ENCODE measurements at places on chromosomes 1 and 21.

- no peak for DNase-seq
Observed at GRCh38 chr1:25544819-25545218, 1.4 kb downstream of the LDLRAP1 start.

DNA sequence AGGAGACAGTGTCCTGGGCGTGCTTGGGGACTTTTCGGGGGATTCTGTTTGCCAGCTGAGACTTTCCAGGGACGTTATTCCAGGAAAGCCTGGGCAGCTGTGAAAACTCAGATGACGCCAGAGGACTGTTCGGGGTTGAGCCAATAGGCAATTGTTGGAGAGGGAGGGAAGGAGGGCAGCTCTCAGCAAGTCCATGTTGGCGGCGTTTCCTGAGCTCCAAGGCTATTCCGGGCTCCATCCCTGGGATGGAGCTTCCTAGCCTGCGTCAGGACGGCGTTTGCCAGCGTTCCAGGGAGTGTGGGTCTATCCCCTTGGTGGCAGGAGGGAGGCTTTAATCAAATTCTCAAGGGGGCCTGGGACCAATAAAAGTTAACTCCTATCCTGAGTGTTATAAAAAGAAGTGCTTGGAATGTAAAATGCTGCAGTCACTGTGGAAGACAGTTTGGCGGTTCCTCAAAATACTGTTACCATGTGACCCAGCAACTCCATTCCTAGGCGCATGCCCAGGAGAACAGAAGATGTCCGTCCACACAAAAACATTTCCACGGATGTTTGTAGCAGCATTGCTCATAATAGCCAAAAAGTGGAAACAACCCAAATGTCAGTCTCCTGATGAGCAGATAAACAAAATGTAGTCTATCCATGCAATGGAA is 15.2 kb downstream of the SLC27A3 start:
- no peak for DNase-seq

DNA sequence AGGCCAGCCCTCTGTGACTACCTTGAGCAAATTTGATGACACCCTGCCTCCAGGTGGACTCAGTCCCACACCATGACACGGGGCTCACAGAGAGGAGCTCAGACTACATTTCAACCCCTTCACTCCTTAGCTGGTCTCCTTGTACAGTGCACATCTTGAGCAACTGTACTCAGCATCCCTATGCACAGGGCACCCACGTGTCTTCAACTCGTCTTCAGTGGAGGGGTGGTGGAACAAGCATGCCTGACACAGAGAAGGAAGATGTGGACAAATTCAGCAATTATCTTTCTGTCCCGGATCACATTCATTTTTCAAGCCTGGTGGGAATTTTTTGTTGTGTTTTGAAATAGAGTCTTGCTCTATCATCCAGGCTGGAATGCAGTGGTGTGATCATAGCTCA is 213.7 kb downstream of the KAZN start:
- DNase-seq, result no peak

DNA sequence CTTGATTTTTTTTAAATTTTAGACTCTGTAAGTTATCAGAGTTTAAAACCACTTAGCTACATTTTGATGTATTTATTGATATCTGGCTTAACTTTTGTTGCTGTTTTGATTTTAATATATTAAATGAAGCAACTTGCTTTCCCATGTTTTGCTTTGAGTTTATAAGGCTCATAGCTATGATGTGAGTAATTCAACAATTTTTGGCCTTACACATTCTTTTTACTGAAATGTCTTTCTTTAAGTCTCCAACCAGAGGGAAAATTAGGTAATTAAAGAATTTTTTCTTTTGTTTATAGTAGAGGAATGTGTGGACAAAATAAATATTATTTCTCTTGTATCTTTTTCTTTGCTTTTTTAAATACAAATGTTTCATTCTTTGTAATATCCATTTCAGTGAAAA is 258.3 kb upstream of the ADAMTS5 start:
- DNase-seq, result no peak

DNA sequence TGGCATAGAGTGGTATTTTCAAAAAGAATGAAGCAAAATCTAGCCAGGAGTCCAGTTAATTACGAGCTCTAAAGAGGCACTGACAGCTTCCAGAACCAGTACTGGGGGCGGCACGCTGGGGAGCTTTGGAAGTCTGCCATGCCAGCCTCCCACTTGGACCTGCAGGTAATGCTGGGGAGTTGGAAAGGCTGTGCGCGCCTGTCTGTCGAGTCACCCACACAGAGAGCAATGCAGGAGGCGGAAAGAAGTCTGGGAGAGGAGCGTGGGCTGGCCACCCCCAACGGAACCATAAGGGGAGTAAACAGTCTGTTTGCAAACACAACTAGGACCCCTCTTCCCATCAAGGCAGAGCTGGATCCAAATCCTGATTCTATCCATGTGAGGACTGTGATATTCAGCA is 84.5 kb downstream of the BEND5 start:
- no peak for DNase-seq

- no peak for DNase-seq
Observed at GRCh38 chr1:1038694-1039093, 18.8 kb downstream of the AGRN start.

DNA sequence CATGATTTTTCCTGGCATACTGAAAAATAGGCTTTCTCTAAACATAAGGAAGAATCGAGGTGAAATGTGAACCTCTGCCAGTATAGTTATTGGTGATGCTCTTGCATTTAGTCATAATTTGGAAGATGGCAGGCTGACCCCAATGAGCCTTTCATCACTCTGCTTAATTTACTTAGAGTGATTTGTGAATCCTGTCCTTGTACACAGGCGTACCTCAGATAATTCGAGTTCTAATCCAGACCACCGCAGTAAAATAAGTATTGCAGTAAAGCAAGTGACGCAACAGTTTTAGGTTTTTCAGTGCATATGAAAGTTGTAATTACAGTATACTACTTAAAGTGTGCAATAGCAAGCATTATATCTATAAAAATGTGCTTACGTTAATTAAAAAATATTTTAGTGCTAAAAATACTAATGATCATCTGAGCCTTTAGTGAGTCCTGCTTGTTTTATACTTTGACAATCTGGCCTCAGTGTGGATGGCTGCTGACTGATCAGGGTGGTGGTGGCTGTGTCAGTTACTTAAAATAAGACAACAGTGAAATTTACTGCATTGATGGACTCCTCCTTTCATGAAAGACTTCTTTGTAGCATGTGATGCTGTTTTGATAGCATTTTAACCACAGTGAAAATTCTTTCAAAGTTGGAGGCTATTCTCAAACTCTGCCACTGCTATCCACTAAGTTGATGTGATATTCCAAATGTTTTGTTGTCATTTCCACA is 1.7 kb downstream of the PKNOX1 start:
- no peak for DNase-seq

DNA sequence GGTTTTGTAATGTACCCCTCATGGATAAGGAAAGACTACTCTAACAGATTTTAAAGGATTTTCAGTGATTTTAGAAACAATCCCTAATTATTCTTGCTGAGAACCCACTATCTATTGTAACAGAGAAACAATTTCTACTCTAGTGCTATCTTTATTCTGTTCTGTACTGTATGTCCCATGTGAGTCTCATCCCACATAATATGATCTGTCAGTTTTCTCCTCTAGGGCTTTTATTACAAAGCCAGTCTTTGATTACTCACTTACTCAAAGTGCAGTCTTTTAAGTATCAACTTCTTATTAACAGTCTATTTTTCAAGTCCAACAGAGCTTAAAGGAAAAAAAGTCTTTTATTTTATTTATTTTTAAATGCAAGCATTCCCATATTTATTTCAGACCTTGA is 54.8 kb downstream of the CTH start:
- no peak for DNase-seq

GRCh38 chr1:7896994-7897393 is 43.6 kb downstream of the TNFRSF9 start:
- no peak for DNase-seq

GRCh38 chr1:240803151-240803550 is 191.2 kb upstream of the GREM2 start:
- DNase-seq, result no peak

DNA sequence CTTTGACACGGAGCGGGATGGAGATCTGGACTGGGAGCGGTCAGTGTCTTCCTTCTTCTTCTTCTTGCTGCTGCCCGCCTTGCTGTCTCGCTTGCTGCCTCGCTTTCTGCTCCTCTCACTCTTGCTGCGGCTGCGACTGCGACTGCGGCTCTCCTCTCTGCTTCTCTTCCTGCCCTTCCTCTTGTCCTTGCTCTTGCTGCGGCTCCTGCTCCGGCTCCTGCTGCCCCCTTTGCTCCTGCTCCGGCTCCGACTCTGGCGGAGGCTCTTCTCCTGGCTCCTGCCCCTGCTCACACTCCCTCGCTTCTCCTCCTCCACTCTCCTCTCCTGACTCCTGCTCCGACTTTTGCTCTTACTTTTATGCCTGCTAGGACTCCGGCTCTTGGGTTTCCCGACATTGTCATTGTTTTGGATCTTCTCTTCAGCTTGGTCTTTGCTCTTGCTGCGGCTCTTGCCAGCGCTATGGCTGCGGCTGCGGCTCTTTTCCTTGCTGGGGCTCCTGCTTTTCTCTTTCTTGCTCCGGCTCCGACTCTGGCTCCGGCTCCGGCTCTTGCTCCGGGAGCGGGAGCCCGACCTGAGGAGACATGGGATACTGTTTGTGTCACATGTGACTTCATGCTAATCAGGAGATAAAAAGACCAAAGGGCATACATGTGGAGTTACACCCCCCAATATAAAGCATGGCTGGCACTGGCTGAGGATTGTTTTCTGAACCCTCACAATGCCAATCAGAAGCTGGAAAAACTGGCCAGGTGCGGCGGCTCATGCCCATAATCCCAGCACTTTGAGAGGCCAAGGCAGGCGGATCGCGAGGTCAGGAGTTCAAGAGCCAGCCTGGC is 25.2 kb upstream of the TMEM200B start:
- no peak for DNase-seq

- no peak for DNase-seq
Observed at GRCh38 chr1:76470166-76470565, 395.6 kb downstream of the ST6GALNAC3 start.

- no peak for DNase-seq
Observed at GRCh38 chr1:226579781-226580323, 31.3 kb downstream of the STUM start.

- no peak for DNase-seq
Observed at GRCh38 chr1:219703368-219703639, 90.4 kb upstream of the ZC3H11B start.

DNA sequence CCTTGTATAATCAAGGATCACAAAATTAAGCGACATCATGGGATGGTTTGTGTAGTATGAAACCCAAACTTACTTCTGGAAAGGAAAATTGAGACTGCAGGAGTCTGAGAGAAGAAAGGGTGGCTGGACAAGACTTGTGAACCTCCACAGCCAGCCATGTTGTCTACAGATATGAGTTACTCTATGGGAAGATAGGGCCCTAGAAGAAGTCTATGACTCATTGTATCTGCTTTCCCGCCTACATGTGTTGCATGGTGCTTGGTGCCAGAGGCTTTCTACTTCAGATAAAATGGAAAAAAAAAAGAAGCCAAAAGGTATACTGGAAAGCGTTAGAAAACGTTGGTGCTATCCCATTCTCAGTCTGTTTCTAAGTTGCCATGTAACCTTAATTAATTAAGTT is 18.7 kb upstream of the OR6N2 start:
- DNase-seq, result no peak

DNA sequence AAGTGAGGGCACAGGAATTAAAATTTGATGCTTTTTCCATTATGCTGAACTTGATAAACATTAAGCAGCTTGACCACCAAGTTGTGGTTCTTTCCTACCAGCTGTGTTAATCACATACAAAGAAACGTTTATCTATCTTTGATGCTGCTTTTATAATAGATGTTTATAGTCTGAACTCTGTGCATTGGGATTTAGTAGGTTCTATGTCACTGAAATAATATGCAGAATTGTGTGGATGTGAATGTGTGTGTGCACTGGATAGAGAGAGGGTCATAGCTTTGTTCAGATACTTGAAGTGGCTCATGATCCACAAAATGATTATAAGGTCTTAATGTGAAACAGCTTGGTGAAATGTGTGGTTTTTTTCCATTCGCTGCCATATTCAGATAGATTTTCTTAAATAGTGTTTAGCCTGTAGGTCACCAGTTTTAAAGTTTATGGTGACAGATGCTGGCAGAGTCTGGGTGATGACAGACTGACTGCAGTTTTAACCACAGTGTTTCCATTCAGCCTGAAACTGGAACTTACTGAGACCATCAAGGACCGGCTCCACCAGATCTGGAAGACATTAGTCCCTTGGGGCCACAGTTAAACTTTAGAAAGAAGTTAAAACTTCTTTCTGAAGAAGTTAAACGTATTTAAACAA is 10.2 kb downstream of the DDI2 start:
- no peak for DNase-seq

- no peak for DNase-seq
Observed at GRCh38 chr1:234972411-234973191, 156.0 kb downstream of the TOMM20 start.

GRCh38 chr21:45791562-45792418 is 148.3 kb downstream of the PCBP3 start:
- no peak for DNase-seq

DNA sequence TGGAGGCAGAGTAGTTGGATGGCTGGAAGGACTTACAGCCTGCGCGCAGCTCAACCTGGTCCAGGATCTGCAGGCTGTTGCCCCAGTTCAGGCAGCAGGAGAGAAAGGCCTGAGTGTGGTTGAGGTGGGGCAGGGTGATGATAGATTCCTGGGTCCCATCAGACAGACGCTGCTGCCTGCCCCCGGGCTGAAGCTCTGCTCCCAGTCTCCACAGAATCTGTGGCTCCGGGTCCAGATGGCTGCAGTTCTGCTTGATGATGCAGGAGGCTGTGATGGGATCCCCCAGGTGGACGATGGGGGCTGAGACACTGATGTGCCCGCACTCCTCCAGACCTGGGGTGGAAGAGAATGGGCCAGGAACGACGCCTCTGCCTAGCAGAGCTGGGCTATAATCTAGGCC is 7.4 kb downstream of the CSF3R start:
- no peak for DNase-seq

GRCh38 chr1:150106341-150106740 is 38.8 kb downstream of the VPS45 start:
- DNase-seq, result no peak

DNA sequence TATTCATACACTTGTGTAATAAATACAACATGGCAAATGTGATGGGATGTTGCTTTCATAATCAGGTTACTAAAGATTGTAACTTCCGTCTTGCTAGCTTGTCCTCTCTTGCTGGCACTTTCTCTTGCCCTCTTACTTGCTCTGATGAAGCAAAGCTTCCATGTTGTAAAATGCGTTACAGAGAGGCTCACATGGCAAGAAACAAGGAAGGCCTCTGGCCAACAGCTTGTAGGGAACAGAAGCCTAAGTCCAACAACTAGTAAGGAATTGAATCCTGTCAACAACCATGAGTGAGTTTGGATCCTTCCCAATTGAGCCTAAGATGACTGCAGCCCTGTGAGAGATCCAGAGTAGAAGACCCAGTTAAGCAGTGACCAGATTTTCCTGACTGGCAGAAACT is 15.4 kb downstream of the TMED5 start:
- DNase-seq, result no peak

- DNase-seq, result no peak
Observed at GRCh38 chr1:167434306-167434705, 84.0 kb downstream of the CD247 start.

GRCh38 chr1:84835169-84835568 is 57.8 kb downstream of the LPAR3 start:
- DNase-seq, result no peak

All from stimulated activated CD4-positive, alpha-beta T cell treated with anti-CD3 and anti-CD28 coated beads, TNF-alpha, amount 100 ng/mL, for 48 hours (primary cell).